Activated CD4-positive, alpha-beta T cell treated with anti-CD3 and anti-CD28 coated beads, Interleukin-2, amount 50 U/mL, for 48 hours (primary cell): ENCODE measurements at places on chromosomes 7 and 10.

DNA sequence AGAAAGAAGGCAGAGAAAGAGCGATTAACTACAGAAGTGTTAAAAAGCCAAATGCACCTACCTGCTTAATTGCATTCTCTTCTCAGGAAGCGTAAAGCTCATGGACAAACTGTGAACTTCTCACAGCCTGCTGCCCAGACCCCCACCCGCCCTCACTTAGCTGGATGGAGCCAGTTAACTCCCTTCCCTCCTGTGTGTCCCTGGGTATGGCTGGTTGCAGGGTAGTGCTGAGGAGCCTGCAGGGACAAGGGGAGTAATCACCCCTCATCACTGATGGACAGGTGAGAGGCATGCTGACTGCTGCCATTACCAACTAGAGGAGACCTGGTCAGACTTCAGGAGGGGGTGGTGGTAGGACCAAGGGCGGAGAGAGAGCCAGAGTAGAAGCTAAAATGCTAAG is 37.5 kb downstream of the ENO4 start:
- DNase-seq: no peak

GRCh38 chr10:20890009-20890408 is 7.1 kb downstream of the NEBL start:
- no peak for DNase-seq

DNA sequence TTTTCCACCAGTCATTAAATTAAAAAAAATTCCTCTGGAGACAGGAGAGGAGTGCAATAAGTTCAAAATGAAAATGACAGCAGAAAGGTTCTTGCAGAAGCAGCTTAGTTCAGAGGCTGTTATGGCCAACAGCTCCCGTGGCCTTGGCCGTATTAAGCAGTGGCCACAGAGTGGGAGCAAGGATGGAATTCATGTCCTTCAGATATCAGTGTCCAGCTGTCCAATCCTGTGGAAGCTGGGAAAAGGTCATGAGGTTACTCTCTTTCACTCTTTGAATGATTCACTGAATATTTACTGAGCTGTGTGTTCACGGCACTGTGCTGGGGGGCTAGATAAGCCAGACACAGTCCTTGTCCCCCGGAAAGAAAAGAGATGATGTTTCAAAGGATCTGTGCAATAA is 231.8 kb downstream of the BMPER start:
- DNase-seq: no peak

DNA sequence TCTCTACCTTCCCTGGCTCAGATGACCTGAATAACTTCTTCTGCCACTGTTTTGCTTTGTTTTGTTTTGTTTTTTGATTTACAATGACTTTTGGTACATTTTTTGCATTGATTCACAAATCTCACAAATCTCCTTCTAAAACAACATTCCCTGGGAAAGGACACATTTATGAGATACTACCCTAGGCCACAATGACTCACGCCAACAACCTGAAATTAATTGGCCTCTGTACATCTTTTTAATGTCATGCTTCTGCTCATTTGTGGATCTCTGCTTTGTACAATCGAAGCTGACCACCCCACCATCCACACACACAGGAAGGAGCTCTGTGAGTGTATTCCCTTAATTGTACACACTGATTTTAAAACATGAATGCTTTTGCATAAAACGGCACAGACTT is 156.7 kb upstream of the PFKP start:
- DNase-seq: no peak

GRCh38 chr10:75607576-75607975 is 176.2 kb downstream of the LRMDA start:
- no peak for DNase-seq

GRCh38 chr7:151738925-151739324 is 138.0 kb downstream of the PRKAG2 start:
- no peak for DNase-seq

DNA sequence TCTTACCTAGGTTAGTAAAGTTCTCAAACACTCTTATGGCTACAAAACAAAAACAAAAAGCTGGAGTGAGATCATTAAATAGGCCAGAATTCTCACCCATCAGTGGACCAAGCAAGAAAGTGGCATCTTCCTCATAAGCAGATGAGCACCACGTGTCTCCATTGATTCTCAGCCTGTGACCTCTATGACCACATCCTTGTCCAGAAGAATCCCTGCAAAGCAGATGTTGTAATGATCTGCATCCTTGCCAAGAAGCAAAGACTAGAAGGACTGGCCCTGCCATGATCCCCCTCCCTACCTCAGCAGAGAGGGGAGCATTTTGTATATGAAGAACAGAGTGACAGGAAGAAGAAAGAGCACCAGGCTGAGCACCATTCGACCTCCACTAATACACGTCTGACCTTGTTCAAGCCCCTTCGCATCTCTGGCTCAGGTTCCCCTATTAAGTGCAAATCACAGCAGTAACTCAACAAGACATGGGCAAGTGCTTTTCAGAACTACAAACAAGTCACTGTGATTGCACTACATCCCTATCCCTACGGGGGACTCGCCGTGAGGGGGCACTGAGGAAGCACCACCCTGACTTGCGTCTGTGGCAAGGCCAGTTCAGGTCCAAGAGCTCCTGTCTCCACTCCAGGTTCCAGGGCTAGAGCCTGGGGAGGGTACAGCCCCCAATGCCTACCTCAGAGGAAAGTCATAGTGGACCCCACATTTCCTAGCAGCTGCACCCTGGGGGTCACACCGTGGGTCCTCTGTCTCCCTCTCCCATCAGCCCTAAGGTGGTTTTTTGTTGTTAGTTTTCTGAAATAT is 22.2 kb upstream of the RASSF4 start:
- DNase-seq: no peak

GRCh38 chr10:17836942-17837341 is 27.8 kb downstream of the MRC1 start:
- no peak for DNase-seq

GRCh38 chr7:4951903-4952636 is 6.9 kb downstream of the MMD2 start:
- DNase-seq: no peak

- no peak for DNase-seq
These were observed 594.9 kb downstream of the INHBA start for GRCh38 chr7:41107938-41108448.

GRCh38 chr10:86256690-86257315 is 109.8 kb downstream of the GRID1 start:
- DNase-seq: no peak
